ENCODE measurements at places on chromosomes 13 and 19.
A peak's percentile ranks its signal among the peaks of the same experiment; 100 is the strongest.

DNA sequence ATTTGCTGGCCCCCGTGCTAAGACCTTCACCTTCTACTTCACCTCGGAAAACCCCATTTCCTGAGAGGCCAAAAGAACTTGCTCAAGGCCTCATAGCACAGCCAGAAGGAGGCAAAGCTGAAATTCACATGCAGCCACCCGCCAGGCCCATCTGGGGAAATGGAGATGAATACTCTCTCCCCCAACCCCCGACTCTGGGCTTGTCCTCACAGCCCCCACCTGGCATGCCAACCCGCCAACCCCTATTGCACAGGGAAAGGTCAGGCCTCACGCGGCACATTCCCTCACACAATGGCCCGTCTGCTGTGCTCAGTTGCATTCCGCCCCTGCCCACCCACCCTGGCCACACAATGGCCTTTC is 3.2 kb downstream of the PRX start:
- DNase-seq, result no peak

GRCh38 chr13:83232626-83233025 is 649.6 kb downstream of the SLITRK1 start:
- DNase-seq, result no peak

- DNase-seq, result no peak
Observed at GRCh38 chr13:21901336-21901735, 230.5 kb downstream of the FGF9 start.

- DNase-seq, result no peak
Observed at GRCh38 chr13:31722673-31723072, 16.7 kb upstream of the RXFP2 start.

GRCh38 chr13:113774177-113775107 is 15.4 kb downstream of the TMEM255B start:
- DNase-seq, result no peak

- no peak for DNase-seq
Observed at GRCh38 chr19:55242517-55242916, 14.0 kb upstream of the TMEM86B start.

DNA sequence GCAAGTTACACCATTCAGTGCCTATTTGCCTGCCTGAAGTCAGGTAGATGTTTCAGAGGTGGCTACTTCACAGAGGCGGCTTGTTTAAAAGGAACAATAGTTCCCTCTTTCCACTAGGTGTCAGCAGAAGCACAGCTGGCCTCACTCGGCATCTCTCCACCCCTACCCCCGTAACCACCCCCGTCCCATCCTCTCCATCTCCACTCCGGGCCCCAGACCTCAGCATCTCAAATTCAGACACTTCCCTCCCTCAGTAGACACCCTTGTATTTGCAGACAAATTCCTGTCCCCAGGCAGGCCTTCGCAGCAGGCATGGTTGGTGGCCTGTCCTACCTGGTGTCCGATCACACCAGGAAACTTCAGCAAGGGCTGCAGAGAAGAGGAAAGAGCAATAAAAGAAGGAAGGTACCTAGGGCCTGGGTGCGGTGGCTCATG is 9.1 kb upstream of the DPP9 start:
- peak; percentile 61 for DNase-seq

- DNase-seq, result no peak
Observed at GRCh38 chr13:94602467-94602866, 810 bp downstream of the GPR180 start.

- DNase-seq, result no peak
Observed at GRCh38 chr13:41312176-41312500, 1.1 kb downstream of the NAA16 start.

- no peak for DNase-seq
Observed at GRCh38 chr13:36528105-36528504, 95.8 kb downstream of the CCNA1 start.

GRCh38 chr19:850221-850978 is 1.7 kb upstream of the ELANE start:
- DNase-seq, result no peak

DNA sequence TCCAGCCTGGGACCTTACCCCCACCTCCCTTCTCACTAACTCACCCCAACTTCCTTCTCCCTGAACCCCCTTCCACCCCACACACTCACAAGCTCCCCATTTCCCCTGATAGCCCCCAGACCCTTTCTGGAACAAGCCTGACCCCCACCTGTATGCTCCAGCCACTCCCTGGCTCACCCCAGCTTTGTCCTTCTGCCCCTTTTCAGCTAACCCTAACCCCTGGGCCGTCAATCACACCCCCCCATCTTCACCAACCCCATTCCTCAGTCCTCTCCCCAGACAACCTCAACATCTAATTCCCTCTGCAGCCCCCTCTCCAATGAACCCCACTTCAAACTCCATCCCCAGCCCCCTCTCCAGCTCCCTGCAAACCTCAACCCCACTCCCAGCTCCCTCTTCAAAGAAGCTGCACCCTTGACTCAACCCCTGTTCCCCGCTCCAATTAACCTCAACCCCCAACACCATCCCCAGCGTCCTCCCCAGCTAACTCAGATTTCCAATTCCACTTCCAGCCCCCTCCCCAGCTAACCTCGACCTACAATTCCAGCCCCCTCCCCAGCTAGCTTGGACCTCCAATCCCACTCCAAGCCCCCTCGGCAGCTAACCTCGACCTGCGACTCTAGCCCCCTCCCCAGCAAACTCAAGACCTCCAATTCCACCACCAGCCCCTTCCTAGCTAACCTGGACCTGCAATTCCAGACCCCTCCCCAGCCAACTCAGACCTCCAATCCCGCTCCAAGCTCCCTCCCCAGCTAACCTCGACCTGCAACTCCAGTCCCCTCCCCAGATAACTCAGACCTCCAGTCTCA is 929 bp downstream of the GNG7 start:
- DNase-seq, result no peak

DNA sequence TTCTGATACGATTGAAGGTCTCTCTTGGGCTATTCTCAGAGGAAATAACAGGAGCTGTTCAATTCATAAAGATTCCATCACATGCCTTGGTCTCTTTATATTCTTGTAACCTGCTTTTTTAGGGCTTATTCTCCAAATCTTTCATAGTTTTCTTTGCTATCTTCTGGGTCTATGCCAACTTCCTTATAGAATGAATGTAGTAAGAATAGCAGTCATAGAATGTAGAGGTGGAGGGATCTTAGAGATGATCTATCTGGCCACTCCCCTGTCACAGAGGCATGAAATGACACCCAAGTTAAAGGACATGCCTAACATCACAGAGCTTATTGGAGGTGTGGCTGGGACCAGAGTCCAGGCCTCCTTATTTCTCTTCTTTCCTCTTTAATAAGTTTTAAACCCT is 13.2 kb downstream of the LCP1 start:
- no peak for DNase-seq

- DNase-seq, result no peak
Observed at GRCh38 chr13:40981949-40982348, 37.2 kb downstream of the ELF1 start.

- DNase-seq, result no peak
Observed at GRCh38 chr13:28611654-28612131, 47.2 kb upstream of the POMP start.

GRCh38 chr19:34666200-34666957 is 10.6 kb downstream of the SCGB2B2 start:
- DNase-seq, result no peak

GRCh38 chr13:104198801-104199200 is 1132.6 kb upstream of the SLC10A2 start:
- DNase-seq, result no peak

DNA sequence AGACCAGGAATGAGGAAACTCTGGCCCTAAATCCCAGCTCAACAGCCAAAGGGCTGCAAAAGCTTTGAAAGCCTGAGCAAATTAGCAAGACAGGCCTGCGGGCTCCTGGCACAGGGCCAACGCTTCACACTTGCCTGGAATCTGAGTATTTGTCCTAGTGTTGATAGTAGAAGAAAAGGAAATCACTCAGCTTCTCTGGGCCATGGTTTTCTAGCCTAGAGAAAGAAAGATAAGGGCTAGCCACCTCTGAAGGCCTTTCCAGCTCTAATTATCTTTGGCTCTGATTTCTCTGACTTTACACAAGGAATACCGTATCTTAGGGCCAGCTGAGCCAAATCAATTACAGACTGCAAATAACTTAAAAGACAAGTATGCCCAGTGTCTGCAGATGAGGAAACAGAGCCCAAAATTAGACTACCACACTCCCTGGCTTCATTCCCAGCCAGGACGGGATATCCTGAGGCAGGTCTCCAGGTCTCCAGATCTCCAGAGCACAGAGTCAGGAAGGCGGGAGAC is 69.6 kb downstream of the STK24 start:
- DNase-seq, result peak; percentile 54

DNA sequence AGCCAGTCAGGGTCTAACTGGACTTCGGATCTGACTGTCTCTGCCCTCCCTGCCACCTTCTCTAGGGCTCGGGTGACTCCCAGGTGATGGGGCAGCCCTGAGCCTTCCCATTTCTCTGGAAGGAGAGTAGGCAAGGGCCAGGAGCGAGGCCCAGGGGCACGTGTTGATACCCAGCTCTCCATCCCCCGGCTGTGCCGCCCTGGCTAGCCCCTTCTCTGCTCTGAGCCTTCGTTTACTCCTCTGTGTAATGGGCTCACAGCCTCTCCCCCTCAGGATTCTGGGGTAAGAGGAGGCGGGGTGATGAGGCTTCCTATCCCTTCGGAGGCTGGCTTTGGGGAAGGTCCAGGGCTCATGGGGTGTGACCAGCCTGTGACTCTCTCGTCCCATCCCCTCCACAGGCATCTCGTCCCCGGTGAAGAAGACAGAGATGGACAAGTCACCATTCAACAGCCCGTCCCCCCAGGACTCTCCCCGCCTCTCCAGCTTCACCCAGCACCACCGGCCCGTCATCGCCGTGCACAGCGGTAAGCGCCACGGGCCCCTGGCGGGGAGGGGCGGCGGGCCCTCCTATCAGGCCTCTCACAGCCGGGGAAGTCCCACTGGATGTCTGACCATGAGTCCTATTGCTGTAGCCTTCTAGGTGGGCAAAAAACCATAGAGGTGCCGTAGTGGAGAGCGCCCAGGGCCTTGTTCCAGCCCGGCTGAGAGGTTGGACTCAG is 31.6 kb downstream of the SMIM24 start:
- no peak for DNase-seq

GRCh38 chr19:33464010-33464732 is 57.4 kb downstream of the PEPD start:
- DNase-seq, result no peak

GRCh38 chr19:16330368-16330801 is 5.8 kb downstream of the KLF2 start:
- DNase-seq, result no peak

DNA sequence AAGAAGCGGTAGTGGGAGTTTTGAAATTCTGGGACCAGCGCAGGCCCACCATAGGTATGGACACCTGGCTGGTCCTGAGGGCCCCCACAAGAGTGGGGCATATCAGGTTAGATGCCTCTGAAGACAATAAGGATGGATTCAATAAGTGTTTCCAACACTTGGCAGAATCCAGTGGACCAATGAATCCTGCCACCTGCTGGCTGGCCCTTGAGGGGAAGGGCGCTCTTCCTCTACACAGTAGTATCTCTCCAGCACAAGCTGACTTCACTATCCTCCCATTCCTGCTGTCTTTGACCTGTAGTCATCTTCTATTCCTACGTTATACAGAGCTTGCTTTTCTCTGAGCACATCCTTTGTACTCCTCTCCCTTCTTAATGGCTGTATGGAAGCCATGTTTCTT is 199.7 kb upstream of the TSHZ3 start:
- no peak for DNase-seq

- no peak for DNase-seq
Observed at GRCh38 chr19:30879225-30879624, 470.0 kb downstream of the TSHZ3 start.

- DNase-seq, result no peak
Observed at GRCh38 chr13:81929988-81930387, 1589.1 kb upstream of the SPRY2 start.

GRCh38 chr19:51712461-51713081 is 11.2 kb downstream of the HAS1 start:
- DNase-seq, result no peak

DNA sequence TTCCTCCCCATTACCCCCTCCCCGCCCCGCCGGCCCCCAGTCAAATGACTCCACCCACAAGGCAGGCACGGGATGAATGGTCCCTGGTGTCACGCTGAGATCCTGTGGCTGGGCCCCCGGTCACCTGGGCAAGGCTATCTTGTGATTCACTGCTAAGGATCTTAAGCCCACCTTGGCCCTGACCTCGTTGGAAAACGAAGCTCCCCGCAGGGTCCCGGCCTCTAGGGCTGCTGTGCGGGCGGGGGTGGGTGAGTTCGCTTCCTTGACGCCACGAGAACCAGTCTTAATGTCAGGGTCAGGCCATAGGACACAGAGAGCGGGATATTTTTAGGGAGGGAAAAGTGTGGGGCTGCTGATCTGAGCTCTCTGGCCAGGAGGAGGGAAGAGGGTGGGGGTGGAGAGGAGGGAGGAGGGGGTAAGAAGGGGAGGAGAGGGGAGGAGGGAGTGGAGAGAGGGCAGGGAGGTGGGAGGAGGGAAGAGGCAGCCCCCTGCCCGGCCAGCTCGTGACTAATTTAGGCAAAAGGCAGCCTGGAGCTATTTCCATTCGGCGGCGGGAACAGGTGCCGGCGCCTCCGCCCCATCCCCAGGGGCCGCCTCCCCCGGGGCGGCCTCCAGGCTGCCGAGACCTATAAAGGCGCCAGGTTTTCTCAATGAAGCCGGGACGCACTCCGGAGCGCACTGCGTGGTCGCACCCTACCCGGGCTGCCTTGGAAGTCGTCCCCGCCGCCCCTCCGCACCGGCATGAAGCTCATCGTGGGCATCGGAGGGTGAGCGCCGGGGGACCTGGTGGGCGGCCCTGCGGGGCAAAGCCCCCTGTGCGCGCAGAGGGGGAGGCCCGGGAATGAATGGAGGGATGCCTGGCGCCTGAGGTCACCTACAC is at the start of gene NMRK2:
TSS of gene NMRK2 (plus strand) at position 139 of the 880 bp plus-strand sequence. CDS start at position 742, 603 bp downstream.
- no peak for DNase-seq

DNA sequence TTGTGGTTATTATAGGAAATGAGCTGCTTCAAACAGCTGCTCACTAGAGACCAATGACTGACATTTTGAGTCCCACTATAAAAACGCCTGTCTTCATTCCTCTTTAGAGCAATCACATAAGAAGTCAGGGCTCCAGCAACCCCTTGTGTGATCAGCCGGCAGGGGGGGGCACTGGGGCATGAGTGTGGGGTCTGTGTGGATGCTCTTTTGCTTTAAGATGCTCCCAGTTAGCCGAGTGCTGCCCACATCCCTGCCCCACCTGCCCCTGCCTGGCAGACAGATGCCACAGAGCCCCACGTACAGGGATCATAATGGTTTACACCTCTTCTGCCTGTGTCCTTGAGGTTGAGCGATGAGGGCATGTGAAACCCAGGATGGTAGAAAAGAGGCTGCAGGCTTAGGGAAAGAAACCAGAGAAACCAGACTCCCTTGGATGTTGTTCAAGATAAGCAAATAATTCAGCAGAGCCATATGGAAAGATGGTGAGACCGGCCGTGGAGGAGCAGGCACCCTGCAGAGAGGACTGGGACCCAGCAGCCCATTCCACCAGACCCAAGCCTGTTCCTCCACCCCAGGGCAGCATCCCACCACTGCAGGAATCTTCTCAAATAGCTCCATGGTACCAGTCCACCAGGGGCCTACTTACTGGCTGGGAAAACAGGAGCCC is 55.4 kb downstream of the CHST8 start:
- peak; percentile 24 for DNase-seq

GRCh38 chr19:19217099-19217498 is 5.3 kb downstream of the NCAN start:
- no peak for DNase-seq

- DNase-seq, result no peak
Observed at GRCh38 chr19:8655340-8655709, 24.9 kb downstream of the NFILZ start.

GRCh38 chr13:98961503-98962105 is 16.3 kb downstream of the DOCK9 start:
- DNase-seq, result no peak

GRCh38 chr13:76610819-76611415 is 275.3 kb downstream of the KCTD12 start:
- DNase-seq, result no peak

GRCh38 chr19:3979289-3979673 is 6.0 kb downstream of the EEF2 start:
- DNase-seq, result no peak
